ENCODE measurements at places on chromosomes 2 and 18.

GRCh38 chr2:229931241-229931640 is 8.9 kb downstream of the FBXO36 start:
- no peak for DNase-seq

DNA sequence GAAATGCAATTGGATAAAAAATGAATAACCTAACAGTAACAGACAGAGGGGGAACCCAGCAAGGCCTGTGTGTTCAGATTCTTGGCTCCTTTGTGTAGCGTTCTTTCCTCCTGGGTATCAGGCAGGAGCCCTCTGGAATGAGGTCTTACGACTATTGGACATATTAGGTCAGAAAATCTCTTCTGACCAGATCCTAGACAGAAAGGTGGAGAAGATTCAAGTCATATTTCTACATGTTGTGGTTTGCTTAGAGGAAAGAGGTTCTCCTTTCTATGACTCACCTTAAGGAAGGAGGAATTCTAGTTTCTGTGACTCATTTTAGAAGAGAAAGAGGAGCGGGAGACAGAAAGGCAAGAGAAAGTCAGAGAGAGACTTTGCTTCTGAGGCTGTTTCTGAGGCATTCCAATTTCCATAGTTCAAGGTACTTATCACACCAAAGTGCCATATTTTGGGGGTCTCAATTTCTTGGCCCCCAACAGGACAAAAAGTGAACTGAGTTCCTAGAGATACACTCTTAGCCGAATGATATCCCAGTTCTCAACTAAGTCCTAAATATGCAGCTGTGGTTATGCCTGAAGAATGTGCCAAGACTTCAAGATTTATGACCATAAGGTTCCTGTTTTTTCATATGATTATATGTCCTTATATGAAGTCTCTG is 618.6 kb downstream of the ZEB2 start:
- no peak for DNase-seq

DNA sequence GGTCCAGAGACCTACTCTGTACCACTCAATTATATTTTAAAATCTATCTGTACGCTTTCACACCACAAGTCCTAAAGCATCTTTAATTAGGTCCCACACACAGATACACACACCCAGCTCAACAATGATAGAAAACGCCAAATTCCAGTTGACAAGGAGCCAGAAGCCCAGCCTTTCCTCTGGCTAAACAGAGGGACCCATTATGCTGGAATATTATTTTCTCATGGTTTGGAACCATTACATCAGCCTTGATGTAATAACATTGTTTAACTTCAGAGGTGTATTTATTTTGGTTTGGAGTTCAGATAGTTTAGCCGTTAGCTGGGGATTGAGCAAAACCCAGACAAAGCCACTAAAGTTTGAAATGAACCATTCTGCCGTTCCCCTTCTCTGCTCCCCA is 14.0 kb upstream of the INHBB start:
- DNase-seq, result no peak

GRCh38 chr18:55163550-55163949 is 204.3 kb upstream of the CCDC68 start:
- no peak for DNase-seq

DNA sequence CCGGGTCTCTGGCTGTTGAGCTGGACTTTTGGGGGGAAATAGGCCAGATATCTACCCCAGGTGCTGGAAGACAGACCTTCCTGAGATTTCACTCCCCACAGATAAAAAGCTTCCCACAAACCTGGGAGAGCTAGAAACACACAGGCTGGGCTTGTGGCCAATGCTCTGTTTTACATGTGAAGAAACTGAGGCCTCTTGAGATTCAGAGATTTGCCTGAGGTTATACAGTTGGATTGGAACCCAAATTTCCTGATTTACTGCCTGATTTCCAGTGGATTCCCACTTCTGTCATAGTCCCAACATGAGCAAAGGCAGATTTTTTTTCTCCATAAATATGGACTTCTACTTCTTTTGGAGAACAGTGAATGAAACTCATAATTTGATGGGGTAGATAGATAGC is 360.2 kb downstream of the SETBP1 start:
- no peak for DNase-seq

- no peak for DNase-seq
These were observed 249.3 kb downstream of the ZNF521 start for GRCh38 chr18:25102662-25103061.

- DNase-seq, result no peak
These were observed 17.4 kb upstream of the SEH1L start for GRCh38 chr18:12930376-12930775.

DNA sequence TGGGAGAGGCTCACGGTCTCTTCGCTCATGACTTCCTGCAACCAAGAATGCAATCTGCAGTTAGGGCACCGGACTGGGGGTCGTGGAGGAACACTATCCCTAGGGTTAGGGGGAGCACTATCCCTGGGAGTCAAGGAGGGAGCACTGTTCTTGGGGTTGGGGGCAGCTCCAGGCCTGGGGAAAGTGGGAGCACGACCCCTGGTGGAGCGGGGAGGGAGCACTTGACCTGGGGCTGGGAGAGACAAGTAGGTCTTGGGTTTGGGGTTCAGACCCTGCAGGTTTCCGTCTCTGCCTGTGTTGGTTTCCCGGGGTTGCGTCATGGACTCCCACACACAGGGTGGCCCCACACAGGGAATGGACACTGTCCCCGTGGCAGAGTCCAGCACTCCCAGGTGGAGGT is 133.6 kb downstream of the TPO start:
- no peak for DNase-seq

GRCh38 chr2:42137125-42137841 is 31.9 kb upstream of the EML4 start:
- DNase-seq, result no peak

DNA sequence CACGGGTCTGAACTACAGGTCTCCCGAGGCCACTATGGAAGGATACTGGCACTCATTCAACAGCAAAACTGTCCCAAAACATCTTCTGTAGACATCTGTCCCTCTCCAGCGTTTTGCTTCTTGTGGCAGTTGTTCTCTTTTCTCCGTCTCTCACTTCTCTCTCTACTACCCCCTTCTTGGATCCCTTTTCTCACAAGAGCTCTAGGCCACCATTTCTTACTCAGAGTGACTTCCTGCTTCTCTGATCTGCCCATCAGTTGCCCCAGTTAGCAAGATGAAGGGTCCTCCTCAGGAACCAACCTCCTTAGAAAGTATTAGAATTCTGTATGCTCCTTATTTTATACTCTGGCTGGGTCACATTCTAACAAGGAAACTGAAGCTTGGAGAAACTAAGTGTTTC is 32.6 kb downstream of the BCL2 start:
- no peak for DNase-seq

DNA sequence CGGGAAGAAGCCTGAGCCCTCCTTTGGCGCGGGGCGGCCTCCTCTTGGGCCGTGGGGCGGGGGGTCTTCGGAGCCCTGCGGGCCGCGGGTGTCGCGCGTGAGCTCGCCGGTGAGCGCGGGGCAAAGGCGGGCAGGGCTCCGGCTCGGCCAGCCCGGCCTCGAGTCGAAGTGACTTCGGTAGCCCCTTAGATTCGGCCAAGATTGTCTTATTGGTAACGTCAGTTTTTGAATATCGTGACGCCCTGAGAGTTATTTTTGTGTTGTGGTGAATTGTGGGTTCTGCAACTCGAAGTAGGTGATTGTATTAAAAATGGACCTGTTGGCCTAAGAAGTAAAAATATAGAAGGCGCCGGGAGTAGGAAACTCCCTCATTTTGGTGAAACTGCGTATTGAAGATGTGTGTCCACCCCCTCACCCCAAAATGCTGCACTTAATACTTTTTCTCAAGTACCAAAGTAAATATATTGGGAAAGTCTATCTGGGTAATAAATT is 669 bp downstream of the MARCHF7 start:
- no peak for DNase-seq

- no peak for DNase-seq
These were observed 320.5 kb upstream of the ZNF521 start for GRCh38 chr18:25672490-25672889.

DNA sequence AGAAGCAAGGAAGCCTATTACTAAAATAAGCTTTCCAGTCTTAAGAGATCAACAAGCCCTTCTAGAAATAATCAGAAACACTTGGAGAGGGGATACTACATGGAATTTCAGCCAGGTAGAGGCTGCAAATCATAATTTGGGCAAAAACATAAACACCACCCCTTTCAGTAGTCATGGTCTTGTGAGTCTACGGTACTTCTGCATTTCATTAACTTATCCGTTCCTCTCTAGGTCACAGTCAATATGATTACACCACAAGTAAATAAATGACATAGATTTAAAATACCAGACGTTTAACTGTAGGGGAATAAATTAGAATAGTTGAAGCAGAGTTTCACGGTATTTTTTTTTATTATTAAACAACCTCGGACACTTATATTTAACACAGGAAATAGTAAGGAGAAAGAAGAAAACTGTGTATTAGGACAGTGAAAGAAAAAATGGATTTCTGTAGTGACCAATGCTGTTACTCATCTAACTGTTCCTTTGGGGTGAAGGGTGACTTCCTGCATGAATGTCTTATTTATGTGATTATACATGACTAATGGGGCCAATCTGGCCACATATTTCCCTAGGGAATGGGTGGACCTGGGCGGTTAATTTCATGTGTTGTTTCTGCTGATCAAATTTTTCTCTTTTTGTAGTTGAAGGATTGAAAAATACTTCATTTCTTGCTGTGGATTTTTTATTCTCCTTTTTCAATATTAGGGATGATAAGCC is 456.6 kb upstream of the UBE2E3 start:
- DNase-seq, result no peak

DNA sequence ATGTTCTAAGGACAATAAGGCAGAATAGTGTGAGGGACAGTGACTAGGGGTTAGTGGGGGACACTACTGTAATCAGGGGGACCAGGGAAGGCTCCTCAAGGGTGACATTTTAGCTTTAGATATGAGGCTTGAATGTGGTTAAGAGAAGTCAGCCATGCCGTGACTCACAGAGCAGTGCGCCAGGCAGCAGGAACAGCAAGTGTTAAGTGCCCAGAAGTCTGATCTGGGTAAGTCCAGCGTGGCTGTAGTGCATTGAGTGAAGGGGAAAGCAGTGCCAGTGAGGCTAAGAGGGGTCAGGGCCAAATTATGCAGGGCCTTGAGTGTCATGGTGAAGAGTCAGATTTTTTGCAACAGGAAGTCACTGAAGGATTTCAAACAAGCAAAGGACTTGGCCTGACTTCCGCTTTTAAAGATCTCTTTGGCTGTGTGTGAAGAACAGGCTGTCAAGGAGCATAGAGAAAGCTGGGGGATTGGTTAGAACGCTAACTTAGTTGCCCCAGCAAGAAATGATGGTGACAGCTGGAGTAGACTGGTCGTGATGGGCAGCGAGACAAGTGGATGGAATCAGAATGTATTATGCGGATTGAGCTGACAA is 151.5 kb downstream of the MSH2 start:
- DNase-seq, result no peak

- no peak for DNase-seq
These were observed 2.8 kb downstream of the GULP1 start for GRCh38 chr2:188294352-188294926.

DNA sequence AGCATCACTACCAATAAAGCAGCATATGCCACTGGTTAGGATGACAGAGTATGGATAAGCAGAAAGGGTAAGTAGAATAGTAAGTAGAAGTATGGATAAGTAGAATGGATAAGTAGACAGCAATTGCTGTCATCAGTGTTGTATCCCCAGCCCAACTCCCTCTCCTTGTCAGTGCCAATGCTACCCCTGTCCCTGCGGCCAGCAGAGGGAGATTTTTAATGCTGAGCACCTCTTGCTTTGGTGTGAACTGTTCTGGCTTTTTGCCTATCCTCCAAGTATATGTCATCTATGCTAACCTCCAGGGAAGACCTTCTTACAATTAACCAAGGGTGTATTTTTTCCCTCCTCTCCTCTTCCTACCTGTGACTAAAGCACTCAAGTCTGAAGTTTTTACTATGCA is 136.7 kb upstream of the SPHKAP start:
- no peak for DNase-seq

DNA sequence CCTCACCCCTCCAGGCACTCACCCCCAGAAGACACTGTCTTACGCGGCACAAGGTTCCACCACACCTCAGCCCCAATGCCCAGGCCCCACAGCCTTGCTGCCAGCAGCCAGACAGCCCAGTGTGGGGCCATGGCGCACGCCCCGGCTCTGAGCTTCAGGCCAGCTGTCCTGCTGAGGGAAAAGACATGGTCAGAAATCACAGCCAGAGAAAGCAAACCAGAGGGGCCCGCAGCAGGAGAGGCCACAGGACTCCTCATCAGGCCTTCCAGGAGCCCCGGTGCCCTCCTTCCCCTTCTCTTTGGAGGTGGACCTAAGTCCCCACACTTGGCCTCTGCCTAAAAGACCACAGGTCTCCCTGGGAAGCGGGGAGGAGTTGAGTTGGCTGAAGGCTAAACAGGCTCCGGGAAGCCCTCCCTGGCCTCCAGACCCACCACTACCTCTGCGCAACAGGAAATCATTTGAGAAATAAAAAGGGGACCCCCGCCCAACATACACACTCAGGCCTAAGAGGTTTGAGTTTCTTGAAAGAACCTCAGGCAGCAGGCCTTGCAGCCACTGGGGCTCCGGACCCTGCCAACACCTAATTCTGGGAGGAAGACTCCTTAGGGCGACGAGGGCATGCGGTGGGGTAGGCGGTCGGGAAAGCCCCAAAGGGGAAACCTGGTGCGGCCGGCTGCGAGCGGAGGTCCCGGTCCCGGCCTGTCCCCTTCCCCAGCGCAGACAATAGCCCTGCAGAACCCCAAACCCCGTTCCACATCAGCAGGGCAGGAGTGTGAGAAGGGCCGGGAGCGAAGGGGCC is 1.9 kb downstream of the SEMA4C start:
- no peak for DNase-seq

DNA sequence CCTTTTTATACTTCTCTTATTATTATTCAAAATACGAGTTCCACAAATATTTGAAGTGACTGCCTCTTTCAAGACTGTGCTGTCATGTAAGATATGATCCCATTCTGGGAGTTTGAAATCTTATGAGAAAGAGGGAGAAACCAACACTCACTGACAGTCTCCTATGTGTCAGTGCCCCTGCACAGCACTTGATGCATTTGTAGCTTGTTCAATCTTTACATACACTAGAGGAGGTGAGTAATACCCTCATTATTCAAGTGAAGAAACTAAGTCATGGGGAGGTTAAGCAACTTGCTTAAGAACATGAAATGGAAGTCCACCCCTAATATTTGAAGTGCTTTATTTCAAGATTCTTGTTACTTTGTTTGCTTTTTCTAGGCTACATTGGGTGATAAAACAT is 459.5 kb upstream of the FANCL start:
- DNase-seq, result no peak

- DNase-seq, result no peak
These were observed 132.1 kb upstream of the ARL4C start for GRCh38 chr2:234628953-234629352.

GRCh38 chr2:118123561-118124232 is 35.4 kb downstream of the INSIG2 start:
- no peak for DNase-seq

DNA sequence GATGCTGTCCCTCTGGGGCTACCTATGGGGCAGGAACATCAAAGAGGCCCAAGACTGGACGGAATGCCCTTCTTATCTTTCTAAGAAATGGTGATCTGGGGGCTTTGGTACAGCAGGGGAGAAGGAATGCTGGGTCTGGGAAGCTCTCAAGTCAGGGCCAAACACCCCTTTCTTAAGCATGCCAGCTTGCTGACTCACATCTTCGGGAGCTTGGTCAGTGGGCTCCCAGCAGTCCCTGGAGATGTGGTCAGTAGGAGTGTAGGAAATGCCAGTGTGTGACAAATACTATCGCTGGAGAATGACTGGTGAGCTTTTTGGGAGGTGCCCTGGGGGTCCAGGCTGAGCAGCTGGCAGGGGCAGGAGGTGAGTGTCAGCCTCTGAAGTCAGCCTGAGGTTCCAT is 105.0 kb upstream of the CDC42EP3 start:
- no peak for DNase-seq

- DNase-seq, result no peak
These were observed 93.8 kb downstream of the LRP1B start for GRCh38 chr2:142037066-142037465.

Data from stimulated activated naive B cell treated with anti-CD40 and anti-IgM and Interleukin-4, amounts not matched to agents 10 μg/mL and 1 μg/mL and 100 μg/mL, for 72 hours (primary cell).